ENCODE measurements at places on chromosomes 2 and 18.

DNA sequence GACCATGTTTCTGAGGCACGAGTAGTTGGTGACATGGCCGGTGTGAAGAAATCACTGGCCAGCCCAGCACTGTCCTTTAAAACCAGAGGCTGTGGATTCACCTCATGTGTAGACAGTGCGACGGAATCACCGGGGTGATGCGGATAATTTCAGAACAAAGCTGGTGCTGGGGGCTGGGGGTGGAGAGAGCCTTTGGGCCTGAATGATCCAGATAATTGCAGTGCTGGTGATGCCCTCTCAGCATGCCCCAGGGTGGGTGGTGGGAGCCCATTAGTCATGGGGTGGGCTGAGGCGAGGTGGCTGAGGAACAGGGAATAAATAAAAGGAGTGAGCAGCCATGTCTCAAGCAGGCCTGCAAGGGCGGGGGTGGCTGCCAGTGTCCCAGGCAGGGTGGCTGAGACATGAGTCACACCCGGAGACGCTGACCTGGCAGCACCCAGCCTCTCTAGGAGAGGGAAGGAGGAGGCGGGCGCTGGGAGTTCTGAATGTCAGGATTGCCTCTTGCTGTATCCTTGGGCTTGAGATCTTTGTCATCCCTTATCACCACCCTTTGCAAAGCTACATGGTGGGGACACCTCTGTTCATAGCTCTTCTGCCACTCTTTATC, 151.1 kb upstream of the MSH6 start:
- no peak for DNase-seq

DNA sequence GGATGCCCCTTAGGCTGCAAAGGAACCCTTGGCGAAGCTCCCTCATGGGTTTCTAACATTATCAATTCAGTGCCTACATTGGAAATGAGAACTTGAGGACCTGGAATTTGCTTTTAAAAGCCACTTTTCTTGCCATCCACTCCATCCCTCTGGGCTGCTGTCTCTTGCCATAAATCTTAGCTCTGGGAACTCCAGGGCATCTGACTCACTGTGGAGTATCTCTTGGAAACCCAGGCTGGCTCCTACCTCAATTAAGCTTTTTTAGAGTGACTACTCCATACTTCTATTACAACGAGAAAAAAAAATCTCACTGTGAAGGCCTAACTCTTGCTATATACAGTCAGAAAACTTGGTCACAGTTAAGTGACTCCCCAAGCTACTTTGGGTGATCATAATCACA, 227.2 kb upstream of the SETBP1 start:
- DNase-seq = no peak

DNA sequence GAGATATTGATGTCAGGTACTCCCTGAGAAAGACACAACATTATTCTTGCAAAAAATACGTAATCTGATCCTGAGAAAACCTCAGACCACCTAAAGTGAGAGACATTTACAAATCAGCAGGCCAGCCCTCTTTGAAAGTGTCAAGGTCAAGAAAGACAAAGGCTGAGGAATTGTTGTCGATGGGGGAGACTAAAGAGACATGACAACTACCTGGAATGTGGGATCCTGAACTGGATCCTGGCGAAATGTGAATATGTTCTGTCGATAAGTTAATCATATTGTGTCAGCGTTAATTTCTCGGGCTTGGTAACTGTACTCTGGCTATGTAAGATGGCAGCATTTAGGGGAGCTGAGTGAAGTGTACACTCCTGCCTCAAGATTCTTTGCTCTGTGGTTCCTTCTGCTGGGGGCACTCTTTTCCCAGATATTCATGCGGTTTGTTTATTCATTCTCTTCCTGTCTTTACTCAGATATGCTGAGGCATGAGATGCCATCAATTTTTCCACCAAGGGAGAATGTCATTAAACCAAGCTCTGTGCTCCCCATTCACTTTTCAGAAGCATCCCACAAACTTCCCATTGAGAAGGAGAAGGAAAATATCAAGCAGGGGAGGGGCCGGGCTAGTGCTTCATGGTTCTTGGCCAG, 154.9 kb downstream of the CAPN13 start:
- DNase-seq = no peak

DNA sequence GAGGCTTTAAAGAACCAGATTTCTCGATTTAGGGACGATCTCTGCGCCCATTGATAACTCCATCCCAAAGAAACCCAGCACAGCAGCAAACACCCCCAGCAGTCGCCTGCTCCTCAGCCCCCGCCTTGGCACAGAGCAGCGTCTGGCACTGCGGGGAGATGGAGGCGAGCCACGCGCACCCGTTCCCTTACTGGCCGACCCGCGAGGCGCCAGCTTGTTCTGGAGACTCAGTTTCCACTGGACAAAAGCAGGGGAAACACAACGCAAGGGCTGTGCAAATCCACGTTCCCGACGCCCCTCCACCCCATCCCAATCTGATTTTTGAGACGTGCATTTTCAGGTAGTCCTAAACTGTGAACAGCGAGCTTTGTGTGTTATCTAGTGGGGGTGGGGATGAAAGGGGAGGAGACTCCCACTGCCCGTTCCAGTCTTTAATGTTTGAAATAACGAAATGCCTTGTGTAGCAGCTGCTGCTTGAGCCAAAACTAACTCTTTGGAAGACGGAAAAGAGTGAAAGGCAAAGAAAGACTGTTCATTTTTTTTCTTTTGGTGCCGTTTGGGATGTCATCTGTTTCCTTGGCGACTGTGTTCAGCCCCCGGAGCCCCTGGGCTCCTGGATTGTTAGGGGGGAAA, 143.2 kb downstream of the MEIS1 start:
- no peak for DNase-seq

DNA sequence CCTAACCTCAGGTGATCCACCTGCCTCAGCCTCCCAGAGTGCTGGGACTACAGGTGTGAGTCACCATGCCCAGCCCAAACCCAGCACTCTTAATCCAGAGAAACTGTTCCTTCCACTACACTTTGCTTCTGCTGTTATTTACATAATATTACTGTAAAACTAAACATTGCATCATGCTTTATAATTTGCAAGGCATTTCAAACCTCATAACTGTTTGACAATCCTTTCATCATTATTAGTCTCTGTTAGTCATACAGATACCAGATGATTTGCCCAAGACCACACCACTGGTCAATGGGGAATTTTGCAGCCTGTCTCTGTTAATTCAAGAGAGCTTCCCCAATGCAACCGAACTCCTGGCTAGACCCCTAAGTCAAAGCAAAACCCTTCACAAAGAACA, 338.3 kb downstream of the ALK start:
- DNase-seq = no peak

- no peak for DNase-seq
These were observed 259.7 kb downstream of the CMPK2 start for GRCh38 chr2:6605836-6606505.

GRCh38 chr2:17658251-17658843, 95.3 kb downstream of the SMC6 start:
- no peak for DNase-seq

DNA sequence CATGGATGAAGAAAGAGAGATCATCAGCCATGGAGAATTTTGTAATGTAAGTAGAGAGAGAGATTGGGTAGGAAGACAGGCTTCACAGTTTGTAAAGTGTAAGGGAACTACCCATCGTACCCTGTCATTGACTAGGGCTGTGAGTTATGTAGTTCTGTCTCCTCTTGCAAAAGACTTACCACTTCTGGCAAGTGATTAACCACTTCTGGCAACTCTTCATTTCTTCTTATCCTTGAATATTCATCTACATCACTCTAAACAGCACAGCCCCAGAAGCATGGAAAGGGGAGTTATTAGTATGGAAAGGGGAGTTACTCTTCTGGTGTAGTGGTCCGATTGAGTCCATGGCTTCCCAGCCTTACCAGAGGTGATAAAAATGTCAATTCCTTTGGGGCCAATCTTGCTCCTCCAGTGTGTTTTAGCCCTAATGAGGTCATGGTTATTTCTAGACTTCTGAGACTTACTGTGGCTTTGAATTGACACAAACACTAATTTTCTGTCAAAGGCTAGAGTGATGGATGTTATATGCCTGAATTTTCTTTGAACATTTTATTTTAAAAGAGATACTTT, 52.0 kb downstream of the STAT1 start:
- DNase-seq = no peak

DNA sequence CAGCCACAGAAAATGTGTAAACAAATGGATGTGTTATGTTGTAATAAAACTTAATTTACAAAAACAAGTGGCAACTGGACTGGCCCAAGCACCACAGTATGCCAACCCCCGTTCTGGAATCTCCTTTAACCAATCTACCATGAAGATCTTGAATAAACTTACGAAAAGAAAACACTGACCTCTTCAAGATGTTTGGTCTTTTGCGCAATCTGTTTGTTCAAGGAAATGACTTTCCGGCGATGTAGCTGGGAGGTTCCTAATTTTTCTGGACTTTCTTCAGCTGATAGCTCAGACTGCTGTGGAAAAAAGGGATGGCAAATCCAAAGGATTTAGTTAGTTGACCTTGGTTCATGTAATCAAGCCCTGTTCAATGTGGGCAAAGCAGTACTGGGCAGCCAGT, 55.7 kb downstream of the CCDC93 start:
- no peak for DNase-seq

GRCh38 chr2:108382196-108382595, 4.4 kb downstream of the SULT1C4 start:
- no peak for DNase-seq

DNA sequence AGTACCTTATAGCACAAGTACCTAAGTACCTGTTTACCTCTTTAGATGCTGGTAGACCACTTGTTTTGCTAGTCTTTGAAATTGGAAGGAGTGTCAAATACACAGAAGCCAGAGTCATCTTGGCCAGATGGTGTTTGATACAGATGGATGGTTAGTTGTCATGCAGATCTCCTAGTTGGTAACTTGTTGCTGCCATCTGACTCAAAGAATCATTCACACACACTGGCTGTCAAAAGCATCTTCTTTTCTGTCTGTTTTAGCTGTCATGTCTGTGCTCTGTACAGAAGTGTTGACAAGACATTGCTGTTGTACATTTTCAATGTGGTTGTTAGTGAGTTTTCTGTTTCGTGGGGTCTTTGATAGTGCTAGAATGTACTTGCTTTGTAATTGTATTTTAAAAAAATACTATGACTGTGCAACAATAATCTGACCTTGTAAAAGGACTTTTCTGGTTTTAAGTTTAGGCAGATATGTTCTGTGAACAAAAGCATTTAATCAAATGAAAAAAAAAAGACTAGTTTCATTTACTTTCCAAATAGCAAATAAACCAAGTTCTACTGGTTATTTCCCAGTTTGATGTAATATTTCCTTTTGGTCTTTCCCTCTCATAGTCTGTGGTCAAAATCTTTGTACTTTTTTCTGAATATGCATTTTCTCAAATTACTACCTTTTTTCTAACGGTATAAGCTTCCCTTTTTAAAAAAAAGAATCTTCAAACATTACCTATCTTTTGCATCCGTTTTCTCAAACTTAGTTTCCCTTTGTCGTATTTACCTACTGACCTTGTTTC, 39.9 kb downstream of the TANK start:
- DNase-seq = no peak

- DNase-seq = no peak
These were observed 14.5 kb upstream of the XDH start for GRCh38 chr2:31429040-31429439.

DNA sequence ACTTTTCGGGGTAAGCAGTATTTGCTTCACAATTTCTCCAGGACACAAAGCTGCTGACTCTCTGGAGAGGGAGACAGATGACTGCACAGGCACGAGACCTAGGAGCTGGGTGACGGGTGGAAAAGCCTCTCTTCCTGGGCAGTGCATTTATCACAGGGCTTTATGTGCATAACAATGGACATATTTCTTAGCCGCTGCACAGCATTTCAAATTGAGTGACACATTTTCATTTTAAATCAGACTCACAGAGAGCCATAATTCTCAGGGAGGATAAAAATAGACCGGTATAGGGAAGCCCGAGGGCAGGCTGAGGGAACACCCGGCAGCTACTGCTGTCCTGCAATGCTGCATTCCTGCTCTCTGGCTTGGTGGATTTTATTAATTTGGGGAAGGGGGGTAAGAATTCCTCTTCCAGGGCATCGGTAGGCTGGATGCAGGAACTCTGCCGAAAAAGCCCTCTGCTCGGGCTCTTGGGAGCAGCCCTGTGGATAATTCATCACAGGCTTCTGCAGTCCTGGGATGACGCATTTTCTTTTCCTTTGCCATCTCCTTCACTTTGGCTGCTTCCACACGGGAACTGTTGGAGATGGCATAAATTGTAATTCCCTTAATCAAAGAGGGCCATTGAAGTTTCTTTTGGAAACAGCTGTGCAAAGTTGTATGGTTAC, 108.1 kb upstream of the ACAA2 start:
- no peak for DNase-seq

DNA sequence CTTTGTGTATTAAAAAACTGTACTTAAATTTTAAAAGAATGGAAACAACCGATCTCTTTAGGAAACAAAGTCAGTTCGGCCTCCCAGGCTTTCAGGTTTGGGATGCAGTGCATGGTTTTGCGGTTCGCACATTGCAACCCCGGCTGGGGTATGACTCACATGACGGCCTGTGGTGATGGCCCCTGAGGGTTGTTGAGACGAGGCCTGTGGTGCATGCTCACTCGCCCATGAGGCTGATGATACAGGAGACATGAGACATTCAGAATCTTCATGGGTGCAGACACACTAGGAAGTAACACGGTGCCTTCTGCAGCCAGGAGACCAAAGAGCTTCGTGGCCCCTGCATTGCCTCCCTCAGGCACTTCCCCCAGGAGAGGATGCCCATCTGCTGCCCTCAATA, 724.6 kb upstream of the SALL3 start:
- no peak for DNase-seq

DNA sequence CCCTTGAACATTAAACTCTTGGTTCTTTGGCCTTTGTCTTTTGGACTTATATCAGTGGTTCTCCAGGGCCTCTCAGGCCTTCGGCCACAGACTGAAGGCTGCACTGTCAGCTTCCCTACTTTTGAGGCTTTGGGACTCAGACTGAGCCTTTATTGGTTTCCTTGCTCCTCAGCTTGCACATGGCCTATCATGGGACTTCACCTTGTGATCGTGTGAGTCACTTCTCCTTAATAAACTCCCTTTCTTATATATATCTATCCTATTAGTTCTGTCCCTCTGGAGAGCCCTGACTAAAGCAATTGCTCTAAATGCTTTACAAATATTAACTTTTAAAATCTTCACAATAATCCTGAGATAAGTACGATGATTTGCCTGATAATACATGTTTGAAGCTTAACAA, 353.6 kb upstream of the TRIB2 start:
- DNase-seq = no peak

GRCh38 chr2:165699946-165700345, 94.1 kb downstream of the GALNT3 start:
- no peak for DNase-seq

DNA sequence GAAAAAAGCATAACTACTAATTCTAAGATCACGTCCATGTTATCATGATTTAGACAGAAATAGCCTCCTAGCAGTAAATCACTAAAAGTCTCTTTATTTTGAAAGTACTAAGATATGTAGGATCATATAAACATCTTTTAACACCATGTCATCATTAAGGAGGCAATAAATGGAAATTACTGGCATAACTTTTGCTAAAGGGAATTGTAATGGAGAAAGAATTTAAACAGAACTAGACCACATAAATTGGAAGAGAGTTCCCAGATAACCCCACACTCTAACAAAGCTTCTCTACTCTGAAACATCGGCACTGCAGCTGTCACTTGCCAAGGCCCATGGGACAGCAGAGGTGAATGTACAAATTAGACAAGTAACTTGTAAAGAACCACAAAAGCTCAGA, 29.5 kb downstream of the STK39 start:
- DNase-seq = no peak

All from HepG2 (cell line).